ENCODE measurements at places on chromosomes 3 and 15. TPM values are rescaled to one million over a fixed set of nuclear protein-coding genes. Genes with fewer than 3 reads are reported as not detected.
A peak's percentile ranks its signal among the peaks of the same experiment; 100 is the strongest.

EOGT gene
- total RNA-seq, result 45.2 TPM

DNA sequence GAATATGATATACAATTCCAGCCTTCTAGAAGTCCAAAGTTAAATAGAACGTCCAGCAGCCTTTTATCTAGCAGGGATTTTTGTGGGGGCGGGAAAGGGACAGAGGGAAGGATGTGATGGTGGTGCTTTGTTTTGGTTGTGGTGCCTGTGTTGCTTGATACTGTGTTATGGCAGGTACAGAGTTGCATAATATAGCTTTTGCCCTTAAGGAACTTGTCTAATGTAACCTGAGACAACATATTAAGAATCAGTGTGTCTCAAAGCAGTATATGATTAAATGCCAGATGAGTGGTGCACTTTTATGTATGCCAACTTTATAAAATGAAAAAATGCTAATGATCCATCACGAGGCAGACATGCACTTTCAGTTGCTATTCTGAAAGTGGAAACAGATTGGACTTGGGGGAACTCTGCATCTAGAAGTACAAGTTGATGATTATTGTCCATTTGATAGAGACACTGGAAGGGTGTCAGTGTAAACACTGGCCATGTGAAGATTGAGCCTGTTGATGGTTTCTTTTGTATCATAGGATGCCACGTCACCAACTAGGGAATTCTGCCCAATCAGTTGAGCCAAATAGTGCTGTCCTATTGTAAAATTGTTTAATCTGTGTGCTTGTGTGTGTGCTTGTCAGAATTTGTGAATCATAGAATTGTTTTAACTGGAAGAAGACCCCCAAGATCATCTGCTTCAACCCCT lies 23.0 kb downstream of the NEO1 start:
- no peak for DNase-seq

- DNase-seq, result no peak
Measured at GRCh38 chr15:69299451-69299886, 757 bp downstream of the PAQR5 start.

DNA sequence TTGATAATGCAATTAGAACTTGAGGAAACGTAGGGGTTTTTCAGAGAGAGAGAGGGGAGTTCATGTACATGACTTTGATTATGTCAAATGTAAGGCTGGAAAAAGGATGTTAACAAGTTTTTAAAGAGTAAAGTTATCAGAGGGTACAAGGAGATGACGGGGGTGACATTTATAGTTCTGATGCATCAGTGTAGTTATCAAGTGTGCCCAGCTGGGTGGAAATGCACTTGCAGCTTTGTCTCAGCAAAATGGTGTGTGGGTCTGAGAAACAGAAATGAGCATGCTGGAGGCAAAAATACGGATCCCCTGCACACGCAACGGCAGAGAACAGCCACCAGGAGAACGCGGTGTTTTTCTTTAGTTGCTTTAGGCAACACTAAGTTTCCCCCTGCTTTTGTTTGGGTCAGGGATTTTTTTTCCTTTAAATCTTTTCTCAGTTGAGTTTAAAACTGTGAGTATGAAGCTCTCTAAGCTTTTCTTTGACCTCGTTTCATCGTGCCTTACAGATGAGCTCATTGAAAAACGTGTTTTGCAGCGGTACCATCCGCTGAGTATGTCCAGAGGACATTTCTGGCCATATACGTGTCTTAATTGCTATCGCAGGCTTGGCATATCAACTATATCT lies 205.4 kb downstream of the PDZRN3 start:
- DNase-seq, result no peak

HACD2 gene
- total RNA-seq, result 47.9 TPM

DNA sequence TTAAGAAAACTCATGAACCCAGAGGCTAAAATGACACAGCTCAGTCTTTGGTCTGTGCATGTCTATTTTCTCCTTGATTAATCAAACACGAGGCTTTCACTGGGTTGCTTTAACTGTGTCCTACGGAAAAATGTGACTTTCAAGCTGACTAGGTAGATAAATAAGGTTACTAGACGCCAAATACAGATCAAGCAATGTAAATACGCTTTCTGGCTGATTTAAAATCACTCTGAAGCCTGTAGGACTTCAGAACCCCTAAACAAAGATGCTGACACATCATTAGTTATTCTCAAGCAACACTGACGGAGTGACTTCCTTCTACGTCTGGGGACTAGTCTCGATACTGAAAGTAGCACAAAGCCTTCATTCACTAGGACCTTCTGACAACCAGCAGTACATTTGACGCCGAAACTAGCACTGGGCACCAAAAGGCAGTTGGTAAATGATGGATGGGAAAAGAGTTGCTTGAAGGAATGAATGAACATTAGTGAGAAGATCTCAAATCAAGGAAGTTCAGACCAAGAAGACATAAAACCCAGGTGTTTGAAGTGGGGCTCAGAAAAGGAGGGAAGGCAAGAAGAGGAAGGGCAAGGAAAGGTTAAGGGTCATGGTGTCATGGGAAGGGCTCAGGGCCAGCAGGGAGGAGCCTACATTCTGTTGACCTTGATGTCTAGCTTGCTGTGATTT lies 67.1 kb upstream of the CDV3 start:
- DNase-seq, result no peak

DNA sequence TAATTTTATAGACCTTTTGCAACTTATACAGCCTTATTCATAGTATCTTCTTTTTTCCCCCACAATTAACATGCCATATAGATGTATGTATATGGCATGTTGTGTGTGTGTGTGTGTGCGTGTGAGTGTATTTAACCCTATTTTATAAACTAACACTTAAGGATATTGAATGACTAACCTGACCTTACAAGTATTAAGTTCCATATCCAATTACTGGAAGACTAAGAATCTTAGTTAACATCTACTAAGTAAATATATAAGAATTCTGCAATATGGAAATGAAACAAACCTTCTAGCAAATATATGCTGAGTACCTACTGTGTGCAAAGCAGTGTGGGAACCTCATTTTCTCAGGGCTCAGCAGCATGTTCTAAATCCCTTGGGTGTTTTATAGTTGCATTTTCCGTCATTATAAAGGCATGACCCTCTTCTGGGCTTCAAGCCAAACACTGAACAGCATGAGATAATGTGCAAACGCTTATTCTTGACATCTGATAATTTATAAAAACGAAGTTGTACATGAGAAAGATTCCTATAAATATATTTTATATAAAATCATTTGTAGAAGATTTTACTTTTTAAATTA lies 105.5 kb downstream of the NLGN1 start:
- DNase-seq, result no peak

DNA sequence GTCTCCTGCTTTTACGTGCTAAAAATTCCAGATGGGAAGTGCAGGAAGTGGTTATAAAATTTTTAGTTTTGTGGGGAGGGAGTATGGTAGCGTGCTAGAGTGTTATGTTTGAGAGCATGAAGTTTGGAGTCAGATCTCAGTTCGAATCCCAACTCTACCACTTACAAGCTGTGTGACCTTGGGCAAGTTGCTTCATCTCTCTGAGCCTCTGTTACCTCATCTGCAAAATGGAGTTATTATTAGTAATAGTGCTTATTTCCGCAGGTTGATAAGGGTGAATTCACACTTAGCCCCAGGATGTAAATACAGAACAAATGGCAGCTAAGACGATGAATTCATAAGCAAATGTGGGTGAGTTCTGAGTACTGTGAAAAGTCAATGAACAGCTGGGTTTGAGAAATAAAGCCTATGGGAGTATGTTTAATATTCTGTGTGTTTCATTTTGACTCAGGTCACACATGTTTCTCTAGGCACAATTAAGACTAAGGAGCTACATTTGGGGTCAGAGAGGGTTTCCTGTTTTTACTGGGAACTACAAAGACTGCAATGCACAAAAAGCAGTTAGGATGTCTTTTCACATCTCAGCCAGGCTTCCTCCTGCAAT lies 73.1 kb upstream of the FEZF2 start:
- no peak for DNase-seq

- DNase-seq, result no peak
Measured at GRCh38 chr3:136630915-136631314, 121.3 kb downstream of the STAG1 start.

DNA sequence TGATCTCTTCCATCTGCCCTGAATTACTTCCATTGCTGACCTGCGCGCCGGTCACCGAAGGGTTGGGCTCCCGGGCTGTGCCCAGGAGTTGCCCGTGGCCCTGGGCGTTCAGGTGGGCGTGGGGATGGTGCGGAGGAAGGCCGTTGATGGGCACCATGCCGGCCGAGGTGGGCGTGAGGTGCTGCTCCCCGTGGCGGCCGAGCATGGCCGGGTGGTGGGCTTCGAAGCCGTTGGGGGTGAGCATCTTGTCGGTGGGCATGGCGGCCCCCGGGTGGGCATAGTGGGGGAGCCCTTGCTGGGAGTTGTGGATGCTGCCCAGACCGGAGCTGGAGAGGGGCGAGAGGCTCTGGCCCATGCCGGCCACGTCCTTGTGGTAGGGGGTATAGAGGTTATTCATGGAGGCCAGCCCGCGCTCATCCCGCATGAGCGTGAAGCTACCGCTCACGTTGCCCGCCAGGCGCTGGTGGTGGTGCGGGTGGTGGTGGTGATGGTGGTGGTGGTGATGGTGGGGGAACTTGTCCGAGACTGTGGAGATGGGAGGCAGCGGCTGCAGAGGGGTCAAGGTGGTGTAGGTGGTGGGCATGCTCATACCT lies 1.0 kb downstream of the ONECUT1 start:
- peak; percentile 10 for DNase-seq

GRCh38 chr3:132071043-132071442 lies 36.2 kb upstream of the CPNE4 start:
- no peak for DNase-seq

SCAP gene
- 137 TPM for total RNA-seq

DNA sequence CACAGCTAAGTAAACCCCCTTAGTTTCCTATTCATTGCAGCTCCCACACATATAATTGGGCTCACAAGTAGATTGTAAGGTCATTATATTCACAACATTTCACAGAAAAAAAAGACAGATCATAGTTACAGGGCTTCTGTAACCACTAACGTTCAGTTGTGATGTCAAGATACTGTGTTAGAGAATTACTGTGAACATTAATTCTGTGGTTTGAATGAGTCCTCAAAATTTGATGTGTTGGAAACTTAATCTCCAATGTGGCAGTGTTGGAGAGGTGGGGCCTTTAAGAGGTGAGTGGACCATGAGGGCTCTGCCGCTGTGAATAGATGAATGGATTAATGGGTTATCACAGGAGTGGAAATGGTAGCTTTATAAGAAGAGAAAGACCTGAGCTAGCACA lies 21.3 kb downstream of the GRK7 start:
- no peak for DNase-seq

DNA sequence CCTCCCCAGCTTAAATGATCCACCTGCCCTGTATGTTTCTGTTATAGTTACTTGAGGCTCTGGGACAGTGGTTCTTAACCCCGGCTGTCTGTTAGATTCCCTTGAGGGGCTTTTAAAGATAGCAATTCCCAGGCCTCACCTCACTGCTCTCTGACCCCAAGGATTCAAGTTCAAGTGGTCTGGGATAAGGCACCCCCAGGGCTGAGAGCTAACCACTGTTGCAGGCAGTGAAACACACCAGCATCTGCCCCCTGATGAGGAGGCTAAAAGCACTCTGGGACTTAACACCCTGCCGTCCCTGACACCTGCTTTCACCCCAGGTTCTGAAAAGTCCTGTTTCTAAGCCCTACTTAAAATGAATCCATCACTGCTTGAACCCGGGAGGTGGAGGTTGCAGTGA lies 103.7 kb downstream of the LRRK1 start:
- no peak for DNase-seq

UCN2 gene
- not detected for total RNA-seq

THSD4 gene
- 71.2 TPM for total RNA-seq
